NAMALWA (cell line): ENCODE measurements at places on chromosomes 1 and 21.
A peak's percentile ranks its signal among the peaks of the same experiment; 100 is the strongest.

GRCh38 chr21:31560479-31560878 lies 99.0 kb upstream of the SOD1 start:
- no peak for DNase-seq

DNA sequence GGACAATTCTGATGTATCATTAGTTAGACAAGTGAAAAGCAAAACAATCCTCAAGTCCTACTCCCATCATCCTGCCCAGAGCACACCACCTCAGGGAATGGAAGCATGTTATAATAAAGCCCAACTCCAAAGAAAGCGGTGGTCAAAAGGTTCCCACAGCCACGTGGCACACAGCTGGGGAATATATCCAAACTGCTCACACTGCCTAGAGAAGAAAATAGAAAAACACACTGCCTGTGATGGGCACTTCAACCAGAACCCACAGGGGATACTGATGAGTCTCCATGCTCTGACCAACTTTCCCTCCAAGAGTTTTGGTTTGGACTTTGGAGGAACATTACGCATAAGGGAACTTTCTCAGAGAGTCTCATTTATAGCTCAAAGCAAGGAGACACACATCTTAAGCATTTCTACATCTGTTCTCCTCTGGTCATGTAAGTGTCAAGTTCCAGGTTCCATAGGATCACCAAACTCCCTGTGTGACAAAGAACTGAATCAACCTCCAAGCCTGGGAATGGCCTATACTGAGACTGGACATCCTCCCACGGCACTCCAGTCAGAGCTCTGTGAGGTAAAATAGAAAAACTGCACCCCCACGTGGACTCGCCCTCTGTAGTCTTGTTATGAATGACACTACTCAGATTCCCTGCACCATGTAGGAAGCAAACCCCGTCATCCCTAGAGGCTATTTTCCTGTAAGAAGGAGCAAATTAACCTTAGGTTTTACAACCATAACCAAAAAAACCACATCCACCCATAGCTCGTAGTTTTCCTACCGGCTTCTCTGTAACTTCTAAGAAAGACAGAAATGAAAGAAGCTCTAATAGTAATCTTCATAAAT lies 12.2 kb downstream of the DSTYK start:
- no peak for DNase-seq

GRCh38 chr1:213986925-213987250 lies 885 bp upstream of the PROX1 start:
- no peak for DNase-seq

DNA sequence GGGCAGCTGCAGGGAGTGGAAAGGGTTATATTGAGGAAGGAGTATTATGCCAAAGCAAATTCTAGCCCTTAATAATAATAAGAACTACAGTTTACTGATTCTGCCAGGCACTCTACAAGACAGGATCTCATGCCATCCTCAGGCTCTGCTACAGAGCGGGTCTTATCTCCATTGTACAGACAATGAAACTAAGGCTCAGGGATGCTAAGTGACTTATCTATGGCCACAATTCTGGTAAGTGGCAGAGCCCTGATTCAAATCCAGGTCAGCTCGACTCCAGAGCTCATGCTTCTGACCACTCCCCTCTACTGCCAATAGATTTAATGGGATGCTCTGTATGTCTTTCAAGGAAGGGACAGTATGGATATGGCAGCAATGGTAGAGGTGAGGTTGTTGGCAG lies 146.1 kb upstream of the CD34 start:
- DNase-seq: no peak

DNA sequence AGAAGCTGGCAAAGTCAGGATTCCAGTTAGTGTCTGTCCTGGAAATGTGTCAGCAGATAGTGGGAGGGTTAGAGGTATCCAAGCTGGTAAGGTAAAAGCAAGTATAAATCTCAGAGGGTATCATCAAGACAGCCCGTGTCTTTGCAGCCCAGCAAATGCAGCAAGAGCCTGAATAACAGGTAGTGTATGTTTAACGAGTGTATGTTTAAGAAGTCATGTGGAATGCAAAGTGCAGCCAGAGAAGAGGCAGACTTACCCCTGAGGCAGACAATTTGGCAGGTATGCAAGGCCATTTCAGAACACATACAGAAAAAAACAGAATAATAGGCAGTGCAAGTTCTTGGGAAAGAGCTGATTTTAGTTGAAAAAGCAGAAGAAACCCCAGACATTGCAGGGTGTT lies 411.0 kb upstream of the NEGR1 start:
- no peak for DNase-seq

GRCh38 chr1:33374336-33375105 lies 53.6 kb upstream of the A3GALT2 start:
- DNase-seq: no peak

DNA sequence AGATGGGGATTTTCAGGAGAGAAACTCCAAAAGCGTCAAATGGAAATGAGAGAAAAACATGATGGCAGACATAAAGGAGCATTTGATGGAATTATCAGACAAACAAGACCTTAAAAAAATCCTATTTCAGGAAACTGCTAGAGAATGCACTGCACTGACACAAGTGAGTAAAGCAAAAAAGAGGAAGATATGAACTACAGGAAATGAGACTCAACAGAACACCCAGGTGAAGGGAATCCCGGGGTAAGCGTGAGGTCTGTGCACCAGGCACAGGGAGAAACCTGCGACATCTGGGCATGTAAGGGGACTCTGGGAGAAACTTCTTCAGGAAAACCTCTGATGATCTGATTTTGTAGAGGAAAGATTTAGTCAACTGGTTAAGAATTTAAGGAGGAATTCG lies 2.8 kb downstream of the TARBP1 start:
- DNase-seq: no peak

GRCh38 chr1:26290882-26291261 lies 11.0 kb downstream of the SH3BGRL3 start:
- peak; percentile 80 for DNase-seq

DNA sequence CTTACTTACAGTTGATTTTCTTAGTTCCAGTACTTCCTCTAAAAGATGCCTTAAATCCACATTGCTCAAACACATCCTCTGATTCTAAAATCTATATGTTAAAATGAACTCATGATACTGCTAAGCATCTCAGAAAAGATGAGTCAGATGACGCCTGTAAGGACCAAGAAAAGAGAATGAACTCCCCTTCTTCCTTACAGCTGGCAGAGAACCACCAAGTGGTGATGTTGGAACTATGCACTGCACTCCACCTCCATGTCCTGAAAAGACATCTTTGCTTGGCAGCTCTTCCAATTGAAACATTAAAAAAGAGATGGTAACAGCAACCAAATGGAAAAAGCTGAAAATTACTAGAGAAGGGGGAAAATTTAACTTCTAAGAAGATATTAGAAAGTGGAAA lies 648.8 kb downstream of the PTPRC start:
- no peak for DNase-seq

- peak; percentile 21 for DNase-seq
Measured at GRCh38 chr1:234779160-234779538, 169.2 kb upstream of the IRF2BP2 start.

GRCh38 chr1:32333251-32333963 lies 2.6 kb downstream of the MARCKSL1 start:
- no peak for DNase-seq

DNA sequence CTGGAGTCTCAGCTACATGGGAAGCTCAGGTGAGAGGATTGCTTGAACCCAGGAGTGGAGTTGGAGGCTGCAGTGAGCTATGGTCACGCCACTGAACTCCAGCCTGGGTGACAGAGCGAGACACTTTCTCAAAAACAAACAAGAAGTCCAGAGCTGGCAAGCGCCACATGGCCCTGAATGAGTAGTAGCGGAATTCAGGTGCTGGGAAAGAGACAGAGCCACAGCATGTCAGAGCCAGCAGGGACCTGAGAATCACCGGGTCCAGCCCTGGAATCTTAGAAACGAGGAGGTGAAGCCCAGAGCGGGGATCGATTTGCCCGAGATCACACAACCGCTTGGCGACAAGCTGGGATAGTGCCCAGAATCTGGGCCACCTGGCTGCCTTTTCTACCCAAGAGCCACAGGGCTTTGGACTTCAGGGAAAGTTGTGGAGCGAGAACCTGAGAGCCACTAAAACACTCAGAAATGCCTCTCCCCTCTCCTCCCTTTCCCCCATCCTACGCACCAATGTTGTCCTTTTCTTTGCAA lies 9.8 kb downstream of the ARL8A start:
- no peak for DNase-seq

DNA sequence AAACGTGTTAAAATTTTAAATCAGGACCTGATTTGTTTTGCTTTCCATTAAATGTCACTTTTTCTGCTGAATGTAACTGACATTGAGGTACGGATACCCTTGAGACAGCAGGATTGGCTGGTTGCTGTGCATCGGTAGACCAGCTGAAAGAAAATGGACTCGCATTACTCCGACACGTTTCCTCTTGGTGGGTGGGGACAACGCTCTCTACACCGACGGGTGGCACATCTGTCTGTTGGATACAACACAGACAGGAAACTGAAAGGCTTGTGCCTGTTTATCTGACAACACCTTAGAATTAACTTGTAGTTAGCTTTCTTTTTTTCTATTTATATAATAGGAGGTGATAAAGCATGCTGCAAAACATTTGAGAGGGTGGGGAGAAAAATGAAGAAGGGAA lies 19.4 kb downstream of the PRPF38A start:
- DNase-seq: no peak

DNA sequence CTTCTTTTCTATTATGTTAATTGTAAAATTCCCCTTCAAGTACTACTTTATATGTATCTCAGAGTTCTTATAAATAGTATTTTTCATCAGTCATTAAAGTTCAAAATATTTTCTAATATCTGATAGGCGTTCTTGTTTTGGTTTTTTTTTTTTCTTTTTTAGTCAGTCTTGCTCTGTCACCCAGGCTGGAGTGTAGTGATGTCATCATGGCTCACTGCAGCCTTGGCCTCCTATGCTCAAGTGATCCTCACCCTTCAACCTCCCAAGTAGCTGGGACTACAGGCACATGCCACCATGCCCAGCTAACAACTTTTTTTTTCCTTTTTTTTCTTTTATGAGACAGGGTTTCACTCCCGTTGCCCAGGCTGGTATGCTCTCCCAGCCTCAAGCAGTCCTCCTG lies 27.3 kb downstream of the AGMAT start:
- no peak for DNase-seq

DNA sequence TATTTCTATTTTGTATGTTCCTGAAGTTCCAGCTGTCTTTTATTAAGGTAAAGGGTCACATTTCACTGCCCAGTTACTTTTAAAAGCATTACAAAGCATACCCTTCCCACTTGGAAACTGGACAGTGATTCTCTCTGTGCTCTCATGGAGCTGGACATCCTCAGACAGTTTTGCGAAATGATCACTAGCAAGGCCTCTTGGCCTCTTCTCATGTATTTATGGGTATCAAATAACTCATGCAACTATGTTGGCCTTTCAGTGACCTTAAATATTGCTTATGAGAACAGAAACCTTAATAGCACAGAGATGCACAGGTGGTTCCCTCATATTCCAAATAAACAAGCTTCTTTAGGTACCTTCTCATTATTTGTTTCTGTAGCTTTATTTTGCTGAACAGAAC lies 7.9 kb upstream of the AMPD1 start:
- no peak for DNase-seq

GRCh38 chr1:53657891-53658396 lies 81.0 kb downstream of the GLIS1 start:
- no peak for DNase-seq

GRCh38 chr1:57599236-57599994 lies 175.6 kb upstream of the DAB1 start:
- DNase-seq: no peak

- DNase-seq: no peak
Measured at GRCh38 chr1:185337246-185337645, 20.2 kb upstream of the IVNS1ABP start.

- DNase-seq: peak; percentile 73
Measured at GRCh38 chr21:14545906-14546480, at the start of gene SAMSN1. Gene SAMSN1, minus strand, starts transcription at chr21:14546315. Its CDS starts 54 bp downstream, at chr21:14546261.

- no peak for DNase-seq
Measured at GRCh38 chr21:32957545-32957944, 68.2 kb upstream of the OLIG2 start.

DNA sequence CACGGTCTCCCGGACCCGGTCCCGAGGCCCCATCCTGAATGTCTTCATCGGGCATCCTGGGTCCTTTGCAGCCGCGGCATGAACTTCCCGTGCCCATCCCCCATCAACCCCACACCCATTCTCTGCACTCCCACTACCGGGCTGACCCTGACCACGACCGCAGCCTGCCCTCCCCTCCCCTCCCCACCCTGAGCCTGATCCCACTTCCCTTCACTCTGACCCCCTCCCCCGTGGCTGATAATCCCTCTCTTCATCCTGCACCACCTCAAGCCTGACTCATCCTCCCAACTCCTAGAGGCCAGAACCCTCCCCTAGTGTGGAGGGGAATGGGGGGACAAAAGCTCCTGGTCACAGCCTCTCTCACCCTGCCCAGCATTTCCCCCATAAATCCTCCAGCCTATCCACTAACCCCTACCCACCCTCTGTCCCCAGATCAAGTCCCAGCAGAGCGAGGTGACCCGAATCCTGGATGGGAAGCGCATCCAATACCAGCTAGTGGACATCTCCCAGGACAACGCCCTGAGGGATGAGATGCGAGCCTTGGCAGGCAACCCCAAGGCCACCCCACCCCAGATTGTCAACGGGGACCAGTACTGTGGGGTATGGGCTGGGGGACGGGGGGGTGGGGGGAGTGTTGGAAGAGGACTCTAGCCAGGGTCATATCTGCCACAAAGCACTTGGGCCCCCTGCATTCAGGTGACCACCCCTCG lies 602 bp downstream of the SH3BGRL3 start:
- DNase-seq: no peak

DNA sequence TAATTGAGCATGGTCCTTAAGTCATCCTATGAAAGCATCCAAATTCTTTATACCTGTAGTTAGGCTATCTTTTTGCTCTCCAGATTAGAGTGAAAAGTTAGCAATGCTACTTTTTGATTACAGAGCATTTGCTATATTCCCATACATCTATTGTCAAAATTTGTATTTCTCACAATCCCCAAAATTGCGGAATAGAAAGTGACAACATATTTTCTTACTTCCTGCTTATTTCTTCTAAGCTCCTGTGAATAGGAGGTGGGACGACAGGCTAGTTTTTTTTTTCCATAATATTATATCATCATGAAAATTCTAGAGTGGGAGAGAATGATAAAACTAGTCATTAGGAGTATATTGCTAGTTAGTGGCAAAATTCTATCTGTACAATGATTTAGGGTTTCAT lies 264.0 kb upstream of the DPYD start:
- no peak for DNase-seq
